Inflammatory macrophage (primary cell): ENCODE measurements at places on chromosomes 6 and 20.

- no peak for DNase-seq
These were observed 84.6 kb upstream of the SYNDIG1 start for GRCh38 chr20:24384865-24385264.

DNA sequence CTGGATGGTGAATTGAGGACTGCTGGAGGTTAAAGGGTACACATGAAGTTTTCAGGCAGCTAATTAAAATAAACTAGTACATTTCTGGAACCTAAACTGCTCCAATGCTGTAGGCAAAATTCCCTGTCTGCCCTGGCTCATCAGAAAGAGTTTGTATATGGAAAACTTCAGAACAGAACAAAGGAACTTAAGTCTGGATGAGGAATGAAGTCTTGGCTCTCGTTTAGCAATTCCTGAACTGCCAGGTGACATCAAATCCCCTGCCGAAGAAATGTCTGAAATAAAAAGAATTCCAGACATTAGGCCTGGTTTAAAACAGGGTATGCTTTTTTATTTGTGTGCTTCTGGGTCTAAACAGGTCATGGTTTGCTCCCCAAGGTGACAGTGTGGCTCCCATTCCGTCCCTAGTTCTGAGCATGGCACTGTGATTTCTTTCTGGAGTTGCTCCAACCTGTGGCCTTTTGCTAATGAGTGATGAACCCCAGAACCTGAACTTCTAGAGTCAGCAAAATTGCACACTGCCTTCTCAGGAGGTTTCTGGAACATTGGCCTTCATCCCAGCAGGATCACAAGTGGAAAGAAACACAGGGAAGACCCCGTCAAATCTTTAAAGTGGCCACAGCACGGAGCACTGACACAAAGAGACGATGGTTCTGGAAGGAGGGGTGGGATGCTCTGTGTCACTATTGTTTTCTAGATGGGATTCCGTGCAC, 129.4 kb upstream of the NAA20 start:
- DNase-seq: no peak

DNA sequence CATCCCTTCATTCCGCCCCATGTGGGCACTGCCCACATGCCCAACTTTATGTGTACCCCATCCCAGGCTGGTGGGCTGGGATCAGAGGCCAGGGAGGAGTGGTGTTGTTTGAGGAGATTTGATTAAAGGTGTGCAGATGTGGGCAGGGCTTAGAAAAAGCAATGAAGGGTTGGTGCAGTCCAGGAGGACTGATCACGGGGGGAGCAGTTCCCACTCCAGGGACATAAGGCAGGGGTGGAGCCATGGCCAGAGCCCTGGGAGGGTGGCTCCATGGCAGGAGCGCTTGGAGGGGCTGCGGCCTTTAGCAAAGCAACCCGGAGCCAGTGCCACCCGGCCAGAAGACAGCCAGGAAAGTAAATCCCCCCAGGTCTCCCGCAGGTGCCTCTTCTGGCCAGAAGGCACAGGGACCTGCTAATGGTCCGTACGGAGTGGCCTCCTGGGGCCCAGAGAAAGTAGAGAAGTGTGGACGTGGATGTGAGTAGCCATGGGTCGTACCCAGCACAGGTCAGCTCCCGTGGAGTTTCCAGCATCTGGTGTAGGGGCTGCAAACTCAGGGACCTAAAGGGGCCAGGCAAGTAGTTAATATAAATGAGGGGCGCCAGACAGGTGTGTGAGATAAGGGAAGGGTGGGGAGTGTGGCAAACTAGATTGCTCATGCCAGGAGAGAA, 62.1 kb upstream of the APCDD1L start:
- DNase-seq: no peak

DNA sequence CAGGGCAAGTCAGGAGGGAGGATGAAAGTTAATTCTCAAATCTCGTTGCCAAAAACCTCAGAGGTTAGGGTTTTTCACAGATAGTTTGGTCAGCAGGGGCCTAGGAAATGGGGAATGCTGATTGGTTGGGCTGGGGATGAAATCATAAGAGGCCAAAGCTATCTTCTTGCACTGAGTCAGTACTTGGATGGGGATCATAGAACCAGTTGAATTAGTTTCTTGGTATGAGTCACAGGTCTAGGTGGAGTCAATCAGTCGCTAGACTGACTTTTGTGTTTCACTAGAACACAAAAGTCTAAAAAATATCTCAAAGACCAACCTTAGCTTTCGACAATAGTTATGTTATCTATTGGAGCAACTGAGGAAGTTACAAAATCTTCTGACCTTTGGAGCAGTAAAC, 368.5 kb downstream of the TBC1D32 start:
- no peak for DNase-seq

DNA sequence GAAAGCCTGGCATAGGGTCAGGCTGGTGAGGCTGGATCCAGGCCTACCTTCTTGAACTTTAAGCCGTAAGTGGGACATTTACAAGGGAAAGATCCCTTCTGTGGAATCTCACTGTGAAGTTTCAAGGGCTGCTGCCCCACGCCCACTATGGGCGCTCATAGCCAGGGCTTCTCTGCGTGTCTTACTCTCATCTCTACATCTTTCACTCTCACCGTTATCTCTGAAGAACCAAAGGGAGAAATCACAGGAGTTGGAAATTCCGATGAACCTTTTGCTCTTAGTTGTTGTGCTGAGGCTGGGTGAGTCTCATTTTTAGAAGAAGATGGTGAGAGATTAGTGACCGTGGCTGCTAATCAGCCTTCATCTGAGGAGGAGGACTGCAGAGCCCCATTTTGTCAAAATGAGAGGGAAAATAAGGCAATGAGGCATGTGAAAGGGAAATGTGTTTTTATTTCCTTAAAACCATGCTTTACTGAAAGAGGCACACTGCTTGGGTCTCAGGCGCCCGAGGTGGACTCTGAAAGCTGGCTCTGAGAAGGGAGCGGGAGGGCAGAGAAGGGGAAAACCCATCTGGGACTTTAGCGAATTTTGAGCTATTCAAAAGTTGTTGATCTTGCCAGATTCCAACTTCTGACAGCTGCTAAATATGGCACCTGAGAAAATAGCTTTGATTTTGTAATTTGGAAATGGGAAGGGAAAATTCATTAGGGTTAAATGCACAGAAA, 301.5 kb downstream of the CLIC5 start:
- no peak for DNase-seq

DNA sequence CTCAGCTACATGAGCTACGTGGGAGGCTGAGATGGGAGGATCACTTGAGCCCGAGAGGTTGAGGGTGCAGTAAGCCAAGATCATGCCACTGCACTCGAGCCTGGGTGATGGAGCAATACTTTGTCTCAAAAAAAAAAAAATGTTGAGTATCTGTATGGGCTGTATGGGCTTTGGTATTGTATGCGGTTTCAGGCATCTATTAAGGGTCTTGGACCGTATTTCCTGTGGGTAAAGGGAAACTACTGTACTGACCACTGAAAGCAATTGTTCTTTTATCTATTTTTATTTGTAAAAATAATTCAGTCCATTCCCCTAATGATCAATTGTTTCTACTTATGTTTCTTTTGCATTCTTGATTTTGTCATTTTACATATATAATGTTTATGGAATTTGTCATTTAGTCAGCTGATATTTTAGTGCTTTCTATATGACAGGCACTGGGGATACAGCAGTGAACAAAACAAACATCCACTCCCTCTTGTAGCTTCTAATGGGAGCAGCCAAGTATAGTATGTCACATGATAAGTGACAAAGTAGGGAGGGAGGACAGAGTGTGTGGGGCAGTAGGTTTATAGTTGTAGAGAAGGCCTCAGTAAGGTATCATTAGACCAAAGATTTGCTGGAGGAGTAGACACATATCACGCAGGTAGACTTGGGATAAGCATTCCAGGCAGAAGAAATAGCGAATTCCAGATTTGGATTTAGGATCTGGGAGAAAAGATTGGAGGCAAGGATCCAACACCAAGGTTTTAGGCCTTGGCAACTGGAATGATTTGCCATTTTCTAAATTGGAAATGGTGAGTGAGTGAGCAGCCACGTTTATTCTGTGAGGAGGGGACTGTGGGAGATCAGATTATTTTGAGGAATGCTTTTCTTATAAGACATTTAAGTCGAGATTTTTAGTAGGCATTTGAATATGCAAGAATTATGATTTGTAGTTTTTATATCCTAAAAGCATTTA, 6.0 kb downstream of the PCMT1 start:
- peak; percentile 25 for DNase-seq

DNA sequence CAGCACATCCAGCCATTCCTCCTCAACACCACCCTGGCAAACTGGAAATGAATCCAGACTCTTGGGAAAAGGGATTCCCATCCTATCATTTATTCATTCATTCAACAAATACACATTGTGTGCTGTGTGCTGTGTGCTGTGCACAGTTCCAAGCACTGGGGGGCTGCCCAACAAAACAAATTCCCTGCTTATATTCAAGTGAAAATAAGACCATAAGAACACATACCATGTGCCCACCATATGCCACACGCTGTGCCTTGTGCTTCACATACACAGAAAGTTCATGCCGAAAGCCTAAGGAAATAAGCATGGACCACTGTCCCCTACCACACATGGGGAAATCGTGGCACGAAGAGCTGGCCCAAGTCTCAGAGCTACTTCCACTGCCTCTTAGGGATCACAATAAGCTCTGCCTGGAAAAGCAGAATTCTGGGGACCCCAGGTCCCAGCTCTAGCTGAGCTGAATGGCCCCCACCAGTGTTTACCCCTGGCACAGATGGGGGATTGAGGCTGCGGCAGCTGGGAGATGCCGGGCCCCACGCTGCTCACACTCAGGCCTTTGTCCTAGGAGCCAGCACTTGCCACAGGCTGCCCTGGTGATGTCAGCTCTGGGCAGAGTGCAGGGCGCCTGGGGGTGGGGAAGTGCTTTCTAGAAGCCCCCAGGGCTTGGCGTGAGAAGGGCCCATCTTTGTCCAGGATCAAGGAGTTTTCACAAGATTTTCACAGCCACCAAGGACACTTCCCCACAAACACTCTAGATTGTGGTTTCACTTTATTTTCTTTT, 99.6 kb downstream of the PREX1 start:
- DNase-seq: peak; percentile 34

DNA sequence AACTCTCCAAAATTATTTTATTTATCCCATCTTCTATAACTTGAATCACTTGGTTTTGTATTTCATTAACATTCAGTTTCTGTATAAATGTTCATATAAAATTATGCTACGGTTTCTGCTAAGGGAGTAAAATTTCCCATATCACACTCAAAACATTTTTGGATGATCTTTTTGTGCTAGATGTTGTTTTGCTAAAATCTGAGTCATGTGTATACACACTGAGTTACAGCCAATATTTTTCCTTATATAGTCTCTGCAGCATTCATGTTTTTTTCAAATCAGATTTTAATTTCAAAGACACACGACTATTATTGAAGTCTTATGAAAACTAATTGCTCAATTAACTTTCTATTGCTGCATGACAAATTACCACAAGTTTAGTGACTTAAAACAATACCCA, 54.3 kb upstream of the SLC2A12 start:
- DNase-seq: no peak

- peak; percentile 66 for DNase-seq
These were observed 54.7 kb upstream of the SNX9 start for GRCh38 chr6:157768304-157768703.

- peak; percentile 99 for DNase-seq
These were observed 30.0 kb upstream of the AKIRIN2 start for GRCh38 chr6:87731818-87732661.

DNA sequence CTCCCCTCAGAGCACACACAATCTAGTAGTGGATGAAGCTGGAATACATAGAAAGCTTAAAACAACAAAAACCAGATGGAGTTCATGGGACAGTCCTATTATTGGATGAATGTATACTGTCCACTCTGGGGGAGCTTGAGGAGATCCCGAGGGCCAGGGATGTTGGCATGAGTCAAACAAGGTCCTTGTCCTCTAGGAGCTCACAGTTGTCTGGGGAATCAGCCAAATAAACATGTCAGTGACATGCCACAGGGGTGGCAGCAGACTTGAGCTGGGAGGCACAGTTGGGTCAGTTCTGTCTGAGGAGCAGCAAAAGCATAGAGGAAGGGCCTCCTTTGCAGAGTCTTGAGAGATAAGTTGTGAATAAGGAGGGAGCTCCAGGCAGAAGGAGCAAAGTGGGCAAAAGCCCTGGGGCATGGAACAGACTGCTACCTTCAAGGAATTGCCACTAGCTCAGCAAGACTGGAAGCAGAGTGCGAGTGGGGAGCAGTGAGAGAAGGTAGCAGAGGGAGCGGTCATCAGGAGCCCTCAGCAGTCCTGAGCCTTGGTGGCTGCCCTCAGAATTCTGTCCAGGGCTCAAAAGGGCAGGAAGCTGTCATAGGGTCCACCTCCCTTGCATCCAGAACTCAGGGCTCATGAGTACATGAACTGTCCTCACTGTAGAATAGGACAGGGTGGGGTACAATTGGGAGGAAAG, 22.1 kb downstream of the L3MBTL1 start:
- DNase-seq: no peak

DNA sequence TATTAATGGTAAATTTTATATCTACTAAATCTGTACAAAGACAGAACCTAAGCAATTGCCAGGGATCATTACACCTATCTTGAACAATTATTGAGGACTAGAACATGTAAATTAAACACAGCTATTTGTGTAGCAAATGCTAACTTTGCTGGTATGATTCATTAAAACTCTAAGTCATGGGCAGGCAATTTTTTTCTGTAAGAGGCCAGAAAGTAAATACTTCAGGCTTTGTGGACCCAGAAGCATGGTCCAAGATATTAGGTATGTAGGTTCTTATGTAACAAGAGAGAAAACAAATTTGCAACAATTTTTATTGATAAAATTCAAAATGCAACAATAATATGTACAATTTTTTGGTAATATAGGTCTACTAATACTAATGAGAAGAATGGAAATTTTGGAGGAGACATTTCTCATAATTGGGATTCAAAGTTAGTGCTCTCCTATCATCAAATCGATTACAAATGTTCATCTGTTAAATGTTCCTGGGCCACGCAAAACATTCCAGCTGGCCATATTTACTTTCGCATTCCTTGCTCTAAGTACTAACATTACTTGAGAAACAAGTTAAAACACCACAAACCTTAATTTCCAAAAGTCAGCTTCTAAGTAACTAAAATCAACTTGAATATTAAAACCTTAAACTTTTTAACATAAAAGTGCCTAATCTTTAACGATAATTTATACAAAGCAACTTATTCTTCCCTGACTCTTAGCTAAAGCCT, 4.3 kb downstream of the TMEM30A start:
- DNase-seq: no peak

DNA sequence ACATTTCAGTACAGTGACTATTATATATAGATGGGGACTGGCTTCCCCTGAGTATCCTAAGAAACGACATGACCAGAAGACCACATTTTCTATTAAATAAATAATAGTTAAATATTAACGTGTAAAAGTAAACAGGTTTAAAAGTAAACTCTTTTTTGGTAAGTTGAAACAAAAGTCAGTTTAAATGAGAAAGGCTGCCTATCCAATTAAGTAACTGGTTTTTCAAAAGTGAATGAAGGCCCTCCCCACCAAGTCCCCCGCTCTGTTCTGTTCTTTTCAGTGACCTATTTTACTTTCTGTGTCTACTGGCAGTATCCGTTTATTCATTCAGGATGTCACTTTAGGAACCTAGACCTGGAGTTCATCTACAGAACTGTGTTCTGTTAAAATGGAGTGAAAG, 32.0 kb downstream of the QKI start:
- DNase-seq: no peak

GRCh38 chr20:10415013-10415650, 18.9 kb downstream of the MKKS start:
- DNase-seq: no peak
